ENCODE measurements at places on chromosomes 7 and 10.

- DNase-seq = no peak
These were observed 118.3 kb downstream of the PPP1R17 start for GRCh38 chr7:31805209-31805818.

DNA sequence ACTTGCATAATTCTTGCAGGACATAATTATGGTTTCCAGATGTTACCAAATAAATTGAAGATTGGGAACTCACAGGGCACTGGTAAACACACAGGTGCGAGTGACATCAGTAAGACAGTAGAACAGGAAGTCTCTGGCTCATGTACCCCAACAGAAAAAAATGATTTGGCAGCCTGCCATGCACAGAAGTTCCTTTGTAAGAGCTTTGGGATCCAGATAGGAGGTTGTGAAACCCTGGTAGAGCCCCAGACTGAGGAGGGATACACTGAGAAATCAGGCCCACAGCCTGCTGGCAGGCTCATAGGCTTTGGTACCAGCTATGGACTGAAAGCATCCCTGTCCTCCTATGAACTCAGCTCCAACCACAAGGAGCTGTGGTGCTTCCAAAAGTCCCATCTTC, 118.0 kb downstream of the COBL start:
- DNase-seq = no peak

- DNase-seq = no peak
These were observed 1186.5 kb upstream of the AUTS2 start for GRCh38 chr7:68411742-68412141.

GRCh38 chr7:5494683-5495561, 71.3 kb upstream of the TNRC18 start:
- DNase-seq = peak; percentile 83

- peak; percentile 43 for DNase-seq
These were observed at the start of gene FBXW4 for GRCh38 chr10:101694674-101695403. Gene FBXW4, minus strand, starts transcription at chr10:101695170. Its CDS starts 65 bp downstream, at chr10:101695105.

DNA sequence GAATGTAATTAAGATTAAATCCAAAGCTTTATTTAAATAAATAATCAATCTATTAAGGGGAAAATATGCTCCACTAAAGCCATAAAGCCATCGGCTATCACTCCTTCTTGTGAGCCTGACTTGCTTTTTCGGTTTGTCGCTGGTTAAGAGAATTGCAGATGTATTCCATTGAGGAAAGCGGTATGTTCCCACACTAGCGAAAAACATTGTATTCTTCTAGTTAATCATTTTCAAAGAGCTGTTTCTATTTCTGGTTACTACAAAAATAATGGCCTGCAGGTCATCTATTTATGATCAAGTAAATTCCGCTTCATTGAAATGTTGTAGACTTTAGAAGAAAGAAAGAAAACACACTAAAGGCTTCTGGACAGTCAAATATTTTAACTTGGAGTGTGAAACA, 173.4 kb downstream of the CACNB2 start:
- DNase-seq = no peak
